HFFc6 (cell line): ENCODE measurements at places on chromosomes 11 and 22. TPM values are rescaled to one million over a fixed set of nuclear protein-coding genes. Genes with fewer than 3 reads are reported as not detected.

Gene OR5B3
- not detected in 3 replicates for total RNA-seq

Gene BANF1
- 275 to 302 TPM (median 278 TPM) in 3 replicates for total RNA-seq

Gene C22orf31
- total RNA-seq: not detected in 2 replicates

Gene APOL5
- total RNA-seq: not detected in 2 replicates

Gene SERPIND1
- total RNA-seq: 0.07 TPM in 1 of 3 replicates, not detected in the others

Gene C11orf21
- total RNA-seq: not detected in 3 replicates

Gene MISFA
- total RNA-seq: 1.8 to 2.2 TPM (median 1.9 TPM) in 3 replicates

Gene SOX6
- total RNA-seq: 1.4 to 6.5 TPM (median 4.7 TPM) in 3 replicates

Gene OR51B5
- total RNA-seq: 0.18 TPM in 1 of 3 replicates, not detected in the others

Gene KBTBD3
- total RNA-seq: 1.8 to 5.0 TPM (median 3.8 TPM) in 3 replicates

Gene CTTN
- 344 to 369 TPM (median 362 TPM) in 3 replicates for total RNA-seq

Gene TREH
- 0.08 TPM in 1 of 2 replicates, not detected in the other for total RNA-seq

Gene HBB
- total RNA-seq: not detected in 3 replicates

Gene CLCF1
- 9.5 to 12.6 TPM (median 9.6 TPM) in 3 replicates for total RNA-seq

Gene TESMIN
- 3.9 to 7.1 TPM (median 4.3 TPM) in 3 replicates for total RNA-seq

Gene PRDX5
- 191 to 236 TPM (median 220 TPM) in 3 replicates for total RNA-seq

Gene ZNF143
- 19.5 to 22.2 TPM (median 20.5 TPM) in 3 replicates for total RNA-seq

Gene USP2
- 0.42 to 0.71 TPM (median 0.67 TPM) in 3 replicates for total RNA-seq

Gene WT1
- total RNA-seq: not detected in 2 replicates

Gene PAX6
- 1.3 TPM in 1 of 3 replicates, not detected in the others for total RNA-seq

Gene CRYBB2
- 0.78 TPM in 1 of 3 replicates, not detected in the others for total RNA-seq

Gene KCNE3
- 0.09 TPM in 1 of 3 replicates, not detected in the others for total RNA-seq

Gene NXPE1
- not detected in 3 replicates for total RNA-seq

Gene MYEOV
- total RNA-seq: 59.2 to 89.6 TPM (median 61.3 TPM) in 3 replicates

Gene PATE2
- total RNA-seq: not detected in 3 replicates

Gene MS4A12
- not detected in 3 replicates for total RNA-seq

Gene MUC5AC
- not detected in 3 replicates for total RNA-seq

Gene APOBEC3B
- total RNA-seq: 14.9 to 38.2 TPM (median 22.2 TPM) in 3 replicates

Gene PGR
- not detected in 3 replicates for total RNA-seq

Gene TSSK2
- total RNA-seq: not detected in 3 replicates

Gene FGF19
- total RNA-seq: not detected in 3 replicates

Gene EFCAB6
- total RNA-seq: 0.51 to 0.95 TPM (median 0.74 TPM) in 3 replicates

Gene OR10D3
- not detected in 3 replicates for total RNA-seq
